Fibroblast of skin of right biceps (primary cell): ENCODE measurements at places on chromosomes 12 and 14.

DNA sequence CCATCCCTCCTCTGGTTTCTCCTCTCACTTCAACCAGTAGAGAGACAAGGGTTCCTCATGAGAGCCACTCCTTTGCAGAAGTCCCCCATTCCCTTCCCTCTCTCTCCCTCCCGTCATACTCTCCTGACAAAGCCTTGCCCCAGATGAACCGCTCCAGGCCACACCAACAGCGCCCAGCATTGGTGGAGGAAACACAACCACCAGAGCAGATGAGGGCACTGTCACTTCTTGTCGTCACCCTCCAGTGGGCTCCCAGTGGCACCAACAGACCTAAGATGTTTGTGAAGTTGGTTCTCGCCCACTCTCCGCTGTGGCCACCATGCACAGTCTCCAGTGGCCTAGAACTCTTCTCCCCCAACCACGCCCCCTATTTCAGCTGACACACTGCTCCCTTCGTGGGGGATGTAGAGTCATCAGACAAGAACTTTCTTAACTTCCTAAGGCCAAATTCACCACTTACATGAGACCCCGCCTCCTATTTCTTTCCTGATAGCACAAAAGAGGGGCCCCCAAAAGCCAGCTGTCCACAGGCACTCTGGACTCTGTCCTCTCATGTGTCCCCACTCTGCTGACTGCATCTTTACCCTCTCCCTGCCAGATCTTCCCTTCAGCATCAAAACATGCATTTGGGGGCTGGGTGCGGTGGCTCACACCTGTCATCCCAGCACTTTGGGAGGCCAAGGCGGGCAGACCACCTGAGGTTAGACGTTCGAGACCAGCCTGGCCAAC lies 29.2 kb upstream of the PLEKHG6 start:
- DNase-seq = peak; percentile 63

GRCh38 chr12:113019025-113019424 lies 37.5 kb upstream of the DTX1 start:
- peak; percentile 1 for DNase-seq

- no peak for DNase-seq
Observed at GRCh38 chr12:125079648-125080645, 14.7 kb downstream of the AACS start.

DNA sequence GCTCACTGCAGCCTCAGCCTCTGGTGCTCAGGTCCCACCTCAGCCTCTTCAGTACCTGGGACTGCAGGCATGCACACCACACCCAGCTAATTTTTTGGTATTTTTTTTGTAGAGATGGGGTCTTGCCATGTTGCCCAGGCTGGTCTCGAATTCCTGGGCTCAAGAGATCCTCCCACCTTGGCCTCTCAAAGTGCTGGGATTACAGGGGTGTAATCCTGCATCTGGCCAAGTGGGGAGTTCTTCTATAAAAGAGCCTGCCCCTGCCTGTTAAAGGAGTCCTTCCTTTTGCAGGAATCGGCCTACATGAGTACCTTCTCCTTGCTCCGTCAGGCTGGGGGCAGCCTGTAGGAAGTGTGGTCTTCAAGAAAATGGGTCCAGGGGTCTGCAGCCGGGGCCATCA lies 54.1 kb upstream of the RASSF3 start:
- DNase-seq = no peak

DNA sequence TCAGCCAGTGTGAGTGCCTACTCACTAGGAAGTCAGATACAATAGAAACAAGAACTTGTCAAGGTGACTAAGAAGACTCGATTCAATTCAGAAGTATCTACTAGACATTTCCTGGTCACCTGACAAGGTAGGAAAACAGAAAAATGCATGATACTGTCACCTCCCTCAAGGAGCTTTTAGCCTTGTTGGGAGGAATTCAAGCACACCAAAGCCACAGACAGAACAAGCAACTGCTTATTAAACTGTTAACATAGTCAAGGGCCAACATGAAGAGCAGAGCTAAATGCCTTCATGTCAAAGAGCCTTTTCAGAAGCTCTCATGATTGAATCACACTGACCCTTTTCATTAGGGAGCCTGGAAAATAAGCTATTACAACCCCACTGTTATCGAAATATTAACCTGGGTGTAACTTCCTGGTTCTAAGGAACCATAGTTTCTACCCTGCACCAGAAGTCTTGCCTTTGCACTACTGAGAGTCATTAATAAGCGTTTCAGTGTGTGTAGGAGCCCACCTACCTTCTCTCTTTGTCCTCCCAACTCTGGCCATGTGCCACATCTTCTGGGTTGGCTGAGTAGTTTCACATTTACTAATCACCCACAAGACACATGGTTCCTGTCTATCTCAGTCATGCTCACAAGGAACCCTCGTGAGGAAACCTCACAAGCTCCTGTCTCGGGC lies 31.0 kb upstream of the LGALS3 start:
- peak; percentile 38 for DNase-seq

- DNase-seq = no peak
Observed at GRCh38 chr14:76736514-76736913, 24.8 kb upstream of the VASH1 start.

DNA sequence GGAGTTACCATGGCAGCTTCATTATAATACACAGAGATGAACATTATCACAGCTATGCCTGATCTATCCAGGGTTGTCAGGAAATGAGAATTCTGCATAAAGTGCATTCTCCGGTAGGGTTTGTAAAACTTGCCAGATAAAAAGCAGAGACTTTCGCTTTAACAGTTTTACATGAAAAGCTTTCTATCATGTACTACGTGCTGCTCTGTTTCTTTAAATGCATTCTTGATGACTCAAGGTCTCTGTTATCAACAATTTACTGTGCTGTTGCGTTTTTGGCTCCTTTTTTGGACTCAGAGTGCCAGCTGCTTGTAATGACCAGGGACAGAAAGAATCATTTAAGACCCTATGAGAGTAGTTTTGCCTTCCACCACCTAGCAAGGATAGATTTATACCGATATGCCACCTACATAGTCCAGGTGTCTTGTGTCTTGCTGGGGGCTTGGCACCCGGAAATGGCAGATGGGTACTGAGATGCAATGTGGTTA lies 371.2 kb downstream of the BTG1 start:
- DNase-seq = peak; percentile 55

DNA sequence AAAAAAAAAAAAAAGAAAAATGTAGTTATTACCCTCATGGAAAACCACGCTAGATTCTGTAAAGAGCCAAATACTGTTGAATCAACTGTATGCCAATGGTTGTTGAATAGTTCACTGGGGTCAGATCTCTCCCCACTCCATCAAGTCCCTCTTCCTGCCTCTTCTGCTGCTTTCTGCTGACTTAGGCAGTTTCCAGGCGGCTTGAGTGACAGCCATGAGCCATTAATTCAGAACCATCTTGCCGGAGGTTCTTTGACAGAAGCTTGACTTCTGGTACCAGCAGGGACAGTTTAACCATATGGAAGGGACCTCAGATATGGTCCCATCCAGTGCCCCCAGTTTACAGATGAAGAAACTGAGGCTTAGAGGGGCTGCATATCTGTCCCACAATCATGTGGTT lies 34.5 kb downstream of the TSPAN11 start:
- DNase-seq = no peak

DNA sequence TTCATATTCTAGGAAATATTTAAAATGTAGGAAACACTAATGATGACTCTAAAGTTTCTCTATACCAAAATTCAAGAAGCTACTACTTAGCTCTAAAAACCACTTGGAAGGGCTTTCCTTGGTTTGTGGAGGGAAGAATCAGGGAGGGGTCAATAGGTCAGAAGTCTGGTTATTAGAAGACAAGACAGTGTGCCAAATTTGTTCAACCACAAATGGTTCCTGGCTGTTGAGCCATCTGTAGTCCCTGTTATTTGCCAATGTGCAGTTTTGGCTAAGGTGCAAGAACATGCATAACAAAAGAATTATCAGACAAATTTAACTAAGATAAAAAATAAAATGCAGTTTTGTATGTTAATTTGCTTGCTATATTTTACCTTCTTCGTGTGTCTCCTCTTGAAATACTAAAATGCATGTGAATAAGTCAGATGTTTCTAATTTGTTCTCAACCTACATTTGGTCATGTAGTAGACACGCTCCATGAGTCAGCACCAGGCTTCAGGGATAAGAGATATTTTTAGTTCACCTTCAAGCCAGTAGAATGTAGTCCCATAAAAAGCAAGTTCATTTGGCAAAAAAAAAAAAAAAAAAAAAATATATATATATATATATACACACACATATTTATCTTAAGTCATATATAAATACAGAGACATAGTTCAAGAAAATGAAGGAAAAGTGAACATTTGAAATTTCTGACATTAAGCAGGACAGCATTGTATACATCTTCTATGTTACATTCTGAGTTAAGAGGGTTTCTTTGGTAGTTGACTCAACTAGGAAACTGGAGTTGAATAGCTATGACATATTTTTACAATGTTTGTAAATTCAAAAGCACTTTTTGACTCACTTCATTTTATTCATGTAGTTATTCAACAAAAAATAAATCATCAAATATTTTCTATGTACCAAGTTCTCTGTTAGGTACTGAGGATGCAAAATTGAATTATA lies 123.3 kb downstream of the KCNC2 start:
- peak; percentile 85 for DNase-seq

DNA sequence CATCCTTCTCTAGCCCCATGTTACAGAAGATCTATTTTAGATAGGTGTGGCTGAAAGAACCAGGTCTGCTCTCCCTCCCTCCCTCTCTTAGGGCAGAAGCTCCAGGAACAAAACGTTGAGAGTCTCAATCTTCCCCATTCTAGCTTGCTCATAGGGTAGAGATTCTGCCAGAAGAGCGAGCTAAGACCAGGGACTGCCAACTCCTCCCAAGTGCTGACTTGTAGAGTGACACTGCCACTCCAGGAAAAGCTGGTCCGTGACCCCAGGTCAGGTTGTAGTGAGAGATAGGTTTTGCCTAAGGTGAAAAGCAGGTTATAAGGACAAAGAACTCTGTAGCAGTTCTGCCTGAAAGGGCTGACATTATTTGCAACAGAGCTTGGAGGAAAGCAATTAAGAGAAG lies 73.4 kb downstream of the INSM2 start:
- DNase-seq = no peak

DNA sequence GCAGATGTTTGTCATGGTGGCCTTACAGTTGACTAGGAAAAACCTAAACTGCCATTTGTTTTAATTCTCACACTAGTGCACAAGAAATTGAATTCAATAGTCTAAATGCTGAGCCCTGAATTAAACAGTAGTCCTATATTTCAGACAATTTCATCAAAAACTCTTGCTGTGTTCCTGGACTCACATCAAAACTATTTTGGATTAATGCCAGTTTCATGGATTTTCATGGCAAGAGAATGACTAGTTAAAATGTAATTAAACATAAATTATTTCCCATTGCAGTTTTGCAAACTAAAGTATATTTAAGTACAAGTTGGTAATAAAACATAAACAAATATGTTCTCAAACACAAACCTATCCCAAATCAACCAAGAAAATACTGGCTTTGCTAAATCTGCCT lies 468.0 kb upstream of the PRICKLE1 start:
- DNase-seq = peak; percentile 49

DNA sequence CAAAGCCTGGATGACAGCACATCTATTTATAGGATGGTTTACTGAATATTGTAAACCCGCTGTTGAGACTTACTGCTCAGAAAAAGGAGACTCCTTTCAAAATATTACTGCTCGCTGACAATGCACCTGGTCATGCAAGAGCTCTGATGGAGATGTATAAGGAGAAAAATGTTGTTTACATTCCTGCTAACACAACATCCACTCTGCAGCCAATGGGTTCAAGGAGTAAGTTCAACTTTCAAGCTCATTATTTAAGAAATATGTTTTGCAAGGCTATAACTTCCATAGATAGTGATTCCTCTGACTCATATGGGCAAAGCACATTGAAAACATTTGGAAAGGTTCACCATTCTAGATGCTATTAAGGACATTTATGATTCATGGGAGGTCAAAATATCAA lies 201.7 kb downstream of the SNAPC1 start:
- DNase-seq = peak; percentile 14

GRCh38 chr14:99654235-99654985 lies 9.5 kb downstream of the HHIPL1 start:
- peak; percentile 54 for DNase-seq

- DNase-seq = no peak
Observed at GRCh38 chr14:87186737-87187136, 806.2 kb downstream of the GALC start.

- no peak for DNase-seq
Observed at GRCh38 chr12:6773590-6774351, 1.5 kb downstream of the LAG3 start.
